ENCODE measurements at places on chromosomes 1 and 21.

DNA sequence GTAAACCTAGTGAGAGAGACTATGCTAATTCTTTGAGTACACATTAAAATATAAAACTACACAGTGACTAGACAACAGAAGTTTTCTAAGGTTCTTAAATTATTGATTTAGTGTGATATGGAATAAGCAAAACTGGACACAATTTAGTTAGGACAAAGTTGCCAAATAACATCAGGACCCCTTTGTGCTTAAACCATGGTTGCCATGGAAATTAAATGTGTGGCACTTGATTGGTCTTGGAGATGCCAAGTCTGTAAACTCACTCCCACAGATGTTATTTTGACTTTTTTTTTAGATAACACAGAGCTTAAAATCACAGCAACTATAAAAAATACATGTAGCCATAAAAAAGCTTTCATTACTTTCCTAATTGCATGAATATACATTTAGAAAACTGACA, 234.6 kb downstream of the BRINP3 start:
- no peak for DNase-seq

- DNase-seq = no peak
Observed at GRCh38 chr1:109389638-109390341, 7.9 kb downstream of the SORT1 start.

- peak; percentile 60 for DNase-seq
Observed at GRCh38 chr1:4422504-4423289, 231.7 kb upstream of the AJAP1 start.

DNA sequence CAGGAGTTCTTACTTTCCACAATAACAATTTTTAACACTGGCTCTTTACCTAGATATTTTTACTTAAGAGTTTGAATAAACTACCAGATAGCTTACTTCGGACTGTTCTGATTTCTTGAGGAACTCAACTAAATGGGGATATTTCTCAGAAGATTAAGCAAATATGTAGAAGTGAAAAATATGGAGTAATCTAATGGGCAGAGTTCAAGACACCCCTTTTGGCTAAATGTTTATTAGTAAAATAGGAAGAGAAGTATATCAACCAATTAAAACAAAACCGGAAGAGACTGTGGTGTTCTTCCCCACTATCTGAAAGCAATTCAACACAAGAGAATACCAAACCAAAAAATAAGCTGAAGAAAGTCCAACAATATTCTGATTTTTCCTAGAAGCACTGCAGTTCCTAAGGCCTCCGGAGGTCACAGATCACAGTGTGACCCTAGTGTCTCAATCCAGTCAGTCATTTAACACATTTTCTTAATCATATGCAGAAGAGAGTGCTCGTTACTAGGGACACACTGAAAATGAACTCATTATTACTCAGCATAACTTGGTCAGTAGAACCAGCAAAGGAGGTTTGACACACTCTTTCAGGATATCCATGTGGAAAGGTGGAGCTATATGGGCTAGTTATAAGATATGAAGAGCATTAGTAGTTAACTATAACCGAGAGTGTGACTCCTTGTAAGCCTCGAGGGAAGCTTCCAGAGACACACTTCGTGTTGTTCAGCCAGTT, 5.2 kb downstream of the SIPA1L2 start:
- DNase-seq = no peak

DNA sequence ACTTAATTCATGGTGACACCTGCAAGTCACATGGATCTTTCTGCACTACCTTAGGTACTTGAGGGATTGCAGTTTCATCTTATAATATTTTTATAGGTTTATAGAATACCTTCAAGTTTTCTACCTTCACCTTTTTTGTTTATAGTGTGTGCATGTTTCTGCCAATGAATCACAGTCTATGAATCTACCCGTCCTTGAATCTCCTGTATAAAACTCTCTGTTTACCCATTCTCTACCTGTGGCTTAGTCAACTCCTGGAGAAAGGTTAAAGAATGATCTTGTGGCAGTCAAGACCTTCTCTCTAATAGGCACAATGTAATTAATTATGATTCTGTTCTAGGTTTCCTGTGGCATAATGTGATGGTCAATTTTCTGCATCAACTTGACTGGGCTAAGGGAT, 3.2 kb upstream of the GSTM2 start:
- no peak for DNase-seq

DNA sequence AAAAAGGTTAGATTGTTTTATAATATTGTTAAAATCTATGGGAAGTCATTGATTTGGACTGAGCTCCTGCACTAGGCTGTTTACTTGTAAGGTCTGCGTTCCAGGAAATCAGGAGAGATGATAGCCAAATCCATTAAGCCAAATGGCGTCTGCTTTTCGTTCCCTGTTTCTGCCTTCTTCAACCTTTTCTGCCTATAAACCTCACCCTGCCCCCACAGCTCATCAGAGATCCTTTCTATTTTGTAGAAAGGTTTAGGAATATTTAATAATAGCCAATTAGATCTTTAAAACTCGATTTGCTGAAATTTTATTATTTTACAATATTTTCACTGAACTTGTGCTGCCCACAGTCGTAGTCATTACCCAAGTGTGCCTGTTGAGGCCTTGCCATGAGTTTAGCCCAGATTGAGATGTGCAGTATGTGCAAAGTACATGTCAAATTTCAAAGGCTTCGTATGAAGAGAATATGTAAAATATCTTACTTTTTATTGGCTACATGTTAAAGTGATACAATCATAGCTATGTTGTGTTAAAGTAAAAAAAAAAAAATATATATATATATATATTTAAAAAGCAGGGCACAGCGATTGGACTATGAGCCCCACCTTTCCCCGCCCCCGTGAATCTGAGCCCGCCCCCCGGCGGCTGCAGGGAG, 444 bp upstream of the IARS2 start:
- DNase-seq = no peak

GRCh38 chr1:201461645-201462441, 7.1 kb downstream of the PHLDA3 start:
- DNase-seq = peak; percentile 96

- no peak for DNase-seq
Observed at GRCh38 chr1:33473900-33474299, 1.5 kb downstream of the ZSCAN20 start.

DNA sequence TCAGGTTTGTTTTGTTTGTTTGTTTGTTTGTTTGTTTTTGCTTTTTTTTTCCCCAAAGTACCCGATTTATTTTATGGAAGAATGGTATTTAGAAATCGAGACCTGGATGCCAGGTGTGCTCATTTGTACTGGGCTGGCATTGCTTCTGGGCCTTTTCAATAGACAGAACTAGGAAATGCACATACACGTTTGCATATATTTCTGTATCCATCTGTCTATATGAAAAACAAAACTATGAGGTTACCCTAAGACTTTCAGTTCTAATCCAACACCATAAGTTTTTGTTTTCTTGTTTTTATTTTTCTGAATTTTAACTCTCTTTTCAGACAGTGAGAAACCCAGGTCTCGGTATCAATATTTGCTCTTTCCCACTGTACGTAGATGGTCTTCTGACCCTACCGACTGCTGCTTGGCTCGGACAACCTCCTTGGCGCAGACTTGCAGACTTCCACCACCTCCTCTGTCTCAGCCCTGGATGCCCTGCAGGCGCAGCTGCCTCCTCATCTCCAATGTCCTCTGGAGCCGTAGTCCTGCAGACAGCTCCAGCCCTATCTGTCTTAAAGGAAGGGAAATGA, 171.7 kb downstream of the NEK7 start:
- no peak for DNase-seq

DNA sequence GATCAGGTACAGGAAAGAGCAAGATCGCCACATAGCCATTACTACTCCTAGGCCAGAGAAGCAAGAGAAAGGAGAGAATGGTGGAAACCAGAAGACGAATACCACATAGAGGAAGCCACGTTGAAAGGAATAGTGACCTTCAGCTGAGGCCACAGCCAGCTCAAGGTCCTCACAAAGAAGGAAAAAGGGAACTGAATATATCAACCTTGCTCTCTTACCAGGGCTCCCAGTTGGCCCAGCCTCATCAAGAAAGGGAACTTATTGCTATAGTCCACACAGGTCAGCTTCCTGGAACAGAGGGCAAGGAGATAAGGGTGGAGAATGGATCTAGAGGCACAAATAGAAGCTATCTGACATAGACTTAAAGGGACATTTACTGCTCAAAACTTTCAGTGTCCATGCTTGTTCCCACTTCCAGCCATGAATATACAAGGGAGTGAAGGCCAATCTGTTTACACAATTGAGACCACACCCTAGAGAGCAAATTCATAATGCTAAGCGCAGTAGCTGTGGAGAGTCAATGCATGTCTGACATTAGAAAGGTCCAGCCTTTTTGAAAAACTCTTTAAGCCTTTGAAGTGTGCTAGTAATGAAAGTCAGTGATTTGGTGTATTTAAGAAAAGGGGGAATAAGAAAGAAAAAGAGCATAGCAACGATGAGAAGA, 120.7 kb upstream of the ZC3H11B start:
- no peak for DNase-seq

- DNase-seq = no peak
Observed at GRCh38 chr1:78790174-78790573, 140.5 kb downstream of the IFI44 start.

GRCh38 chr1:110340207-110340468, 961 bp downstream of the RBM15 start:
- no peak for DNase-seq

DNA sequence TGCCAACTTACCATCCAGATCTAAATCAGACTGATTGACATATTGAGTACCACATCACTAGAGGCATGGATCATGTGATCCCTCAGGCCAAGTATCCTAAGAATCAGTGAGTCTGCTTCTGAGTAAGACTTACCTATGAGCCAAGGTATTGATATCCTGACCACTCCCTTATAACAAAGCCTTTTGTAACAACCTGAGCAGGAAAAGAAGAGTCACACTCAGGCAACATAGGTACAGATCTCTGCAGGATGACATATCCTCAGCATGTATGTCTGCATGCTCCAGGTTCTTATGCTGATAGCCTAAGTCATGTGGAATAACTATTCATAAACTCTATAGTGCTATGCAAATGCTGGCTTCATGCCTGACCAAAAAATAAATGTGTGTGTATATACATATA, 2.3 kb upstream of the LCE1A start:
- no peak for DNase-seq

- no peak for DNase-seq
Observed at GRCh38 chr1:152699746-152700145, 1.6 kb downstream of the LCE2A start.

- DNase-seq = no peak
Observed at GRCh38 chr1:162165528-162165927, 96.0 kb downstream of the NOS1AP start.

- no peak for DNase-seq
Observed at GRCh38 chr1:225388372-225388771, 39.5 kb downstream of the LBR start.

GRCh38 chr1:4601941-4602340, 52.5 kb upstream of the AJAP1 start:
- no peak for DNase-seq

- peak; percentile 62 for DNase-seq
Observed at GRCh38 chr1:29646161-29646775, 409.9 kb downstream of the PTPRU start.

All from posterior vena cava (tissue), 2 donors.